ENCODE measurements at places on chromosomes 11 and 22.
A peak's percentile ranks its signal among the peaks of the same experiment; 100 is the strongest.

DNA sequence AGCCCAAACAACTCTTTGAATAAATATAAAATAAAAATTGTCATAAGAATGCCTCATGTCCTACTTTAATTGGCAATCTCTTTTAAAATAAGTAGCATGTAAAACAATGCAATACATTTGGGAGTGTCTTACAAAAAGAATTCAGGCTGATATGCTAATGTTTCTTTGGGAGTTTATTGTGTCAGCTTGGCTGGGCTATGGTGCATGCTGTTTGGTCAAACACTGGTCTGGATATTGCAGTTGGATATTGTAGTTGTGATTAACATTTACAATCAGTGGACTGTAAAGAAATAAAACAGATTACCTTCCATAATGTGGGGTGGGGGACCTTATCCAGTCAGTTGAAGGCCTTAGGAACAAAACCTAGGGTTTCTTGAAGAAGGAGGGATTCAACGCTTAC, 37.0 kb upstream of the B3GAT1 start:
- no peak for DNase-seq

DNA sequence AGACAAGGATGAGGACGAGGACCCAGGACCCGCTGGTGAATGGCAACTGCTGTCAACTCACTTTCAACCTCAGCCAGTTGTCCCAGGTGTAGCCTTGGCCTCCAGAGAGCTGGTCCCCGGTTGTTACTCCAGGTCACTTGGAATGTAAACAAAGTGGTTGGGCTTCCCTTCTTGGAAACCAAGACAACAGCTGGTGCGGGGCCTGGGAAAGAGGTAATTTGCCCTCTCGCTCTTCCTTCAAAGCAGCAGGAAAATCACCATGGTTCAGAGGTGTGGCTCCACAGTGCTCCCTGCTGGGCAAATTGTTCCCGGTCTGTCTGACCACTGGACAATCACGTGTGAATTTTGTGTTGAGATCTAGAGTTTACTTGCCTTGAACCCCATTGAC, 15.0 kb downstream of the SLC1A2 start:
- DNase-seq: no peak

DNA sequence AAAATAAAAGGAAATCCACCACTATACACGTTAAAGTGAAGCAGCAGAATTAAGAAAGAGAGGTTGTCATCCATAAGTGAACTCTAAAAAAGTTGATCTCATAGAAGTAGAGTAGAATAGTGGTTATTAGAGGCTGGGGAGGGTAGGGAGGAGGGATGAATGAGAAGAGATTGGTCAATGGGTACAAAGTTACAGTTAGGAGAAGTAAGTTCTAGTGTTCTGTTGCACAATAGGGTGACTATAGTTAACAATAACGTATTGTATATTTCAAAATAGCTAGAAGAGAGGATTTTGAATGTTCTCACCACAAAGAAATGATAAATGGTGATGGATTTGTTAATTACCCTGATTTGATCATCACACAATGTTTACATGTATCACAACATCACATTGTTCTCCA, 72.0 kb downstream of the CD82 start:
- DNase-seq: no peak

DNA sequence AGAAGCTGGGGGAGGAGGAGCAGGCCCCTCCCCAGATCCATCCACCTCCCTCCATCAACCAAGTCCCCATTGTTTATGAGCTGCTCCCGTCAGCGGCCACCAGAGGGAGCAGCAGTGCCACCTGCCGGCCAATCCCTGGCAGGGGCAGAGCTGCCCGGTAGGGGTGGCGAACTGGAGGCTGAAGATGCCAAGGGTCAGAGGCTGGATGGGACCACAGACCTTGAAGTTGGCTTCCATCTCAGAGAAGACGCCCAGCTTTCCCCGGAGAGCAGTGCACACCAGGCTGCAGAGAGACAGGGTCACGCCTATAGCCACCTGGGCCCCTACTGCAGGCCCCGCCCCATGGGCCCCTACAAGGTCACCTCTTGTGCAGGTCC, 3.6 kb downstream of the FIBP start:
- DNase-seq: peak; percentile 84

DNA sequence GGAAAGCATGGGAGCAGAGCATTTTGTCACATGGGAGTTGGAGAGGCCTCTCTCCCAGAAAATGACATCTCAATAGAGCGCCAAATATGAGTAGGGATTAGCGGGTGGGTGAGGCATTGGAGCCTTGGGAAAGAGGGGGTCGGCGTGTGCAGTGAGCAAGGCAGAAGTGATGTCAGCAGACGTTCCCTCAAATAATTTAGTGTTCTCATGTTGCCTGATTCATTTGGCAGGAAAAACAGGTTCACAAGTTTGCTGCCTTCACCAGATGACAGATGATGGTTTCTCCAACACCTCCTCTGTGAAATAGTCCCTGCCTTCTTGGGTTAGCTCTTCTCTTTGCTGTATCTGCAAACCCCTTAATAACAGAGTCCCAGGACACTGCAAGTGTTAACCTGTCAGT, 118.5 kb upstream of the ARHGAP20 start:
- DNase-seq: no peak

GRCh38 chr11:62645671-62645945, 805 bp downstream of the GANAB start:
- DNase-seq: no peak

DNA sequence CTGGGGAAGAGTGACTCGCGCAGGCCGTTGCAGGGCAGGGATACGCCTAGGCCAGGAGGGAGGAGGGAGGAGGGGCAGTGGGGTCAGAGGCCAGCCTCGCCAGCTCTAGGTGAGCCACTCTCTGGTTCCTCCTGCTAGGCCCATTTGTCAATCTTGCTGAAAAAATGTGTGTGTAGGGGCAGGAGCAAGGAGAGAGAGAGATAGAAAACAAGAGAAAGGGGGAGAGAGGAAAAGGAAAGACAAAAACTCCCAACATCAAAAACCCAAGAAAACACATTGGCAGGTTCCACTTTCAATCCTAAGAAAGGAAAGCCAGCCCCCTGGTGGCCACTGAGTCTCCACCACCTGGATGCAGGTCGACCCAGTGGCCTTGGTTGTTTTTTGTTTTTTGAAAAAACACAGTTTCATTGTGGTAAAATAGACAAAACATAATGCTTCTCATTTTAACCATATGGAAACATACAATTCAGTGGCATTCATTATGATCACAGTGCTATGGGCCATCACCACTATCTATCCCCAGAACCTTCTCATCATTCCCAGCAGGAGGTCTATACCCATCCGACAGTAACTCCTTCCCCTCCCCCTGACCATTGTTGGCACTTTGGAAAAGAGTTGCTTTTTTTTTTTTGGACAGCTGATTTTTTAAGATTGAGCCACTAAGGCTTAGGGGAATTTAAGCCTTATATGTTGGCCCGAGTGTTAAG, 10.9 kb downstream of the OMP start:
- no peak for DNase-seq

GRCh38 chr11:81548123-81548522, 1185.5 kb downstream of the FAM181B start:
- no peak for DNase-seq

DNA sequence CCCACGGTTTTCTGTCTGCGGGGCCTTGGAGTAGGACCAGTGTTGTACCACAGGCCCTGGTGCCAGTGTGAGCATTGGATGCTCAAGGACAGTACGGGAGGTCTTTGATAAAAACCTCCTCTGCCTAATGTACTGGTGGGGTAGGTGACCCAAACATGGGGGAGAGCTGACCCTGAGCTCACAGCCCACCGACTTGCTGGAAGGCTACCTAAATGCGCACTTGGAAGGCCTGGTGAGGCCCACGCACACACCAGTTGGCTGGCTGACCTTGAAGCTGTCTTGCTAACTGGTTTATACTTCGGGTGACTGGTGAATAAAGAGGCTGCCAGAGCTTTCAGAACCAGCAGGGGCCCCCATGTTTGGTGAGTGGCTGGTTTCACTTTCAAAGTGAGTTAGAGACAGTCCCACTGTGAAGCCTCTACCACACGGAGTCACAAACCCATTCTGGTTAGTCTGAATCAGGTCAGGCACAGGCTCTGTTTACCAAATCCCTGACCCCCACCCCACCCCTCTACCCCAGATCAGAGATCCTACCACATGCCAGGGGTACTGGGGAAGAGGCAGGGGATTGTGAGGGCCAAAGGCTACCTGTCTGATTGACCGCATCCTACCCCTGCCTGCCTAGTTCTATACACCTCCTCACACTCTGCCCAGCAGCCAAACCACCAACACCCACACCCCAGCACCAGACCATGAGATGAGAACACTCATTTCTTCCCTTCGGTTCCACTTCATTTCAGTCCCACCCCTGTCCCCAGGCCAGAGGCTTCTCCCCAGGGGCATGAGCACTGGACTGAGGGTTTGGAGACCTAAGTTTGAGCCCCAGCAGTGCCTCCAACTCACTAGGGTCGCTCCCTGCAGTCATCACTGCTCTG, 12.7 kb upstream of the IL2RB start:
- no peak for DNase-seq

DNA sequence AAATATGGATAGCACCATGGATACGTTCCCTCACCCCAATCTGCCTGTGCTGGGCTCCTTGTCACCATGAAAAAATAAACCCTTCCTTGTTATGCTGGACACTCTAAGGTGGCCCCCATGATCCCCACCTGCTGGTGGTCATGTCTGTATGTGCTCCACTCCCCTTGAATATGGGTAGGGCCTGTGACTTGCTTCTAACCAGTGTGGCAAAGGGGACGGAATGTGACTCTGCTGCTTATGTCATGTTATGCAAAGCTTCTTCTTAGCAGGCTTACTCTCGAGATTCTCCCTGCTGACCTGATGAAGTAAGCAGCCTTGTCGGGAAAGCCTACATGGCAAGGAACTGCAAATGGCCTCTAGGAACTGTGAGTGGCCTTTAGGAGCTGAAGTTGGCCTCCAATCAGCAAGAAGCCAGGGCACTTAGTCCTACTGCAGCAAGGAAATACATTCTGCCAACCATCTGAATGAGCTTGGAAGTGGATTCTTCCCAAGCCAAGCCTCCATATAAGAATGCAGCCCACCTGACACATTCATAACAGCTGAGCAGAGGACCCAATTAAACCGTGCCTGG, 159.9 kb downstream of the CCDC34 start:
- no peak for DNase-seq

- no peak for DNase-seq
These were observed 18.6 kb upstream of the APLNR start for GRCh38 chr11:57255618-57256017.

DNA sequence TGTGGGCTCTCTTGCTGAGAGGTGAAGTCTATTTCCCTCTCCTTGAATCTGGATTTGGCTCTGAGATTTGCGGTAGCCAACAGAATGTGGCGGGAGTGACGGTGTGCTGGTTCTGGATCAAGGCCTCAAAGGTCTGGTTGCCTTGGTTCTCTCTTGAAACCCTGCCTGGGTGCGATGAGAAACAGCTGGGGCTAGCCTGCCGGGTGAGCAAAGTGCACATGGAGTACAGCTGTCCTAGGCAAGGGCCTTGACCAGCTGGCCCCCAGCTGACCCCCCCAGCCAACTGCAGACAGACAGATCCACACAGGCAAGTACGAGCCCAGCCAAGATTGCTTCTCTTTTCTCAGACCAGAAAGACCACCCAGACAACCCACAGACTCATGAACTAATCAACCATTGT, 10.8 kb downstream of the SUN2 start:
- DNase-seq: no peak

DNA sequence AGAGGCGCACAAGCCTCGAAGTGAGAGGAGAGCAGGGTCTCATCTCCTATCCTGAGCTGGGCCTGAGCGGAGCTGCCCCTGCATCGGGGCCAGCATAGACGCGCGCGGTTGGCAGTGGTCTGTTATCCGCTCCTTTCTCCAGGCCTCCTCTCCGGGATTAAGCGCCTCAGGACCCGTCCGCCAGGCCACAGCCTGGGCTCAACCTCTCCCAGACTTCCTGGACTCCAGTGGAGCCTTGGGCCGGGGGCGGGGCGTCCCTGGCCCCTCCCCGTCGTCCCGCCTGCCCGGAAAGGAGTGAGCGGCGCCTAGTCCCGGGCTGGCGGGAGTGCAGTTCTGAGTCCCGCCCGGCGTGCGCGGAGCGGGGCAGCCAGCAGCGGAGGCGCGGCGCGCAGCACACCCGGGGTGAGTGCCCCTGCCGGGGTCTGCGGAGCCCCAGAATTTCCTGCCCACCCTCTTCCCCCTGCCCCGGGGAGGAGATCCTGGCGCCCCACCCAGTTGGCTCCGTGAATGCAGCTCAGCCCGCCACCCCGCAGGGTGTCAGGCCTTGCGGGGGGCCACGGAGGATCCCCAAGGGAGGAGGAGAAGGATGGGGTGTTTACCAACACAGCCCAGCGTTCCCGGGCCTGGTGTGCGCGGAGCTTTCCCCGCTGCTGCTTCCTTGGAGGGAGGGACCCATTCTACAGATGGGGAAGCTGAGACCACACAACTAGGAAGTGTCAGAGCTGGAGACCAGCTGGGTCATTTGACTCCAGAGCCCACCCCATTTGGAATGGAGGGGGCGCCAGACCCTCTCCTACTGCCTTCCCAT, at the start of gene TCIRG1:
TCIRG1 (plus strand) TSS at position 308 of the 808 bp plus-strand sequence. CDS start 2,247 bp downstream, outside the sequence.
- DNase-seq: peak; percentile 91

GRCh38 chr11:2930704-2931419, 1.6 kb upstream of the PHLDA2 start:
- DNase-seq: no peak

GRCh38 chr22:46150655-46151477, 540 bp downstream of the PPARA start:
- peak; percentile 59 for DNase-seq

DNA sequence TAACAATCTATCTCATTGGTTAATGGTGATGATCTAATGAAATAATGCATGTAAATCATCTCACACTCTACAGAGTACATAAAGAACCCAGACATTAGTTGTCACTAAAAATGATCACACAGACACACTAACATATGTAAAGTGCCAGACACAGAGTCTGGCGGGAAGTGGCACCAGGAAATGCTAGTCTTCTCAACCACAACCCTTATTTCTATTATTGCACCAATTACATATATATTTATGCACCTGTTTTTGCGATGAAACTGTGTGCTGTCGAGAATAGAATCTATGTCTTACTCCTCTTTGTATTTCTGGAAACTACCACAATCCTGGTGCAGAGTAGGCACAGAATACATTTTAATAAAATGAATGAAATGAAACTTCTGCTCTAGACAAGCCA, 25.9 kb upstream of the POU2AF3 start:
- DNase-seq: no peak

DNA sequence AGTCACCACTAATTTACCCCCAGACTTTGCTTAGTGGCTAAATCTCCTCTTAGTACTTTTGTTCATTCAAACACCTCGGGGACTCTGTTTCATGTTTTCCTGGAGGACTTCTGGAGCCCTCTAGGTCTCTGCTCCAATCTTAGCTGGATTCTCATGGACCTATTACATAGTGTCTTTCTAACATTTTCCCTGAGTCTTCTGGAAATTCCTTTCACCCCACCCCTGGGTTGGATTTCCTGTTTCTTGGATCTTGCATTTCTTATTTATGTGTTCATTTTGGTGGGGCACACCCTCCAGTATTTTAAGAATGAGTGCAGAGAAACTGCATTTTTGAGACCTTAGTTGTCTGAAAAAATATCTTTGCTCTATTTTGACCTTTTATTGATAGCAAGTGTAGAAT, 220.1 kb downstream of the BLID start:
- DNase-seq: no peak

- DNase-seq: no peak
These were observed 84.2 kb downstream of the CELSR1 start for GRCh38 chr22:46453006-46453828.
